ENCODE measurements at places on chromosomes 4 and X. TPM values are rescaled to one million over a fixed set of nuclear protein-coding genes. Genes with fewer than 3 reads are reported as not detected.

ITGB1BP2 gene
- 7.3 TPM for total RNA-seq

RHOXF2 gene
- total RNA-seq, result not detected

NALF2 gene
- total RNA-seq, result 0.88 TPM

NKX1-1 gene
- not detected for total RNA-seq

DRD5 gene
- total RNA-seq, result not detected

PABPC4L gene
- not detected for total RNA-seq

DNA sequence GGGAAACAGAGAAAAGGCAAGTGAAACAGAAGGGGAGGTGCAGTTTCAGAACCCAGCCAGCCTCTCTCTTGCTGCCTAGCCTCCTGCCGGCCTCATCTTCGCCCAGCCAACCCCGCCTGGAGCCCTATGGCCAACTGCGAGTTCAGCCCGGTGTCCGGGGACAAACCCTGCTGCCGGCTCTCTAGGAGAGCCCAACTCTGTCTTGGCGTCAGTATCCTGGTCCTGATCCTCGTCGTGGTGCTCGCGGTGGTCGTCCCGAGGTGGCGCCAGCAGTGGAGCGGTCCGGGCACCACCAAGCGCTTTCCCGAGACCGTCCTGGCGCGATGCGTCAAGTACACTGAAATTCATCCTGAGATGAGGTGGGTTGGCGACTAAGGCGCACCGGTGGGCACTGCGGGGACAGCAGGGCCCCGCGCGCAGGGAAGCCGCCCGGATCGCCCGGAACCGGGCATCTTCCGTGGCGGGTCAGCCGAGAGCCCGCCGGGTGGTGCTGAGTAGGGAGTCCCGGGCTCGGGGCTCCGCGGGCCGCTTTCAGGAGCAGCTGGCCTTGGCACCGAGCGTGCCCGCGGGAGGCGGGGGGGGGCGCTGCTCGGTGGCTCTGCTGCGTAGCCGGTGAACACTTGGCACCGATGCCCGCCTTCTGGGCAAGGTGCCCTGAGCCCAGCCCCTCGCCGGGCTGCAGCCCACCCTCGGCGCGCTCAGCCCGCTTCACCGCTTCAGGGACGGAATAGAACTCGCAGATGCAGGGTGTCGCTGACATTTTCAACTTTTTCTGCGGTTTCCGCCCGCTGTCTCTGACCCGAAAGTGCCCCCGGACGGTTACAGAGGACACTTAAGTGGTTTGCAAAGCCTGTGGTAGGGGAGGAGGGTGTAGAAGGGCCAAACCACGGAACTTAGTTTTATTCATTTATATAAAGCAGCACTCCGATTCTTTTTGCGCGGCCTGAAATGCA is at the start of gene CD38:
CD38 (plus strand) TSS at position 40 of the 953 bp plus-strand sequence; CDS start at position 127, 87 bp downstream.
- DNase-seq, result peak; percentile 90

DNA sequence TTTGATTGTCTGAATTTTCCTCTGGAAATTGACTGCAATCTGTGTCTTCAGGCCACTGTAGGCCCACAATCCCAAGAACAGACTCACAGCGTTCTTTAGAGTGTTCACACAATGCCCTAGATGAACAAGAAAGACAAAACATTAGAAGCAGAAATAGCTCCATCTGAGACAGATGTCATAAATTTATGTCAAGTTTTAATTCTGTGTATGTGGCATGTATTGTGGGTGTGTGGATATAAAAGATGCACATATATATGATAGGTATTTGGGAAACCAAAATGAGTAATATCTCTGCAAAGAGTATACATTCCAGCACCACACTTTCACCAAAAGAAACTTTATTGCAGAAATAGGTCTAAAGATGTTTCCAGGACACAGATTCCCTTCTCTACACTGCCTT is 176.1 kb downstream of the CORIN start:
- DNase-seq, result no peak

DNA sequence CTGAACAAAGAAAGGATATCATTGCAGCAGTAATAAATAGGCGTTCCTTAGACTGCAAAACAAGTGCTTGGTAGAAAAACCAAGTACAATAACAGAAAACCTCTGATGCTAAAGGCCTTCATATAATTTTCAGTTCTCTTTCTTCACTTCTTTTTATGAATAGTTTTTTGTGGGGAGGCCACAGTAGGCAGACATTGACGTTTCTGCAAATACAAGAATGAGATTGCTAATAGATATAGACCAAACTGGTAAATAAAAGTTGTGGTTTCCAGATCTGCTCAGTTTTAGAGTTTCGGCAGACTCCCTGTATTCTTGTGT is 57.0 kb upstream of the RAP1GDS1 start:
- DNase-seq, result no peak

GRCh38 chrX:65821721-65822496 is 154.5 kb downstream of the MSN start:
- peak; percentile 70 for DNase-seq

GRCh38 chr4:94369046-94369445 is 26.4 kb upstream of the HPGDS start:
- no peak for DNase-seq

DNA sequence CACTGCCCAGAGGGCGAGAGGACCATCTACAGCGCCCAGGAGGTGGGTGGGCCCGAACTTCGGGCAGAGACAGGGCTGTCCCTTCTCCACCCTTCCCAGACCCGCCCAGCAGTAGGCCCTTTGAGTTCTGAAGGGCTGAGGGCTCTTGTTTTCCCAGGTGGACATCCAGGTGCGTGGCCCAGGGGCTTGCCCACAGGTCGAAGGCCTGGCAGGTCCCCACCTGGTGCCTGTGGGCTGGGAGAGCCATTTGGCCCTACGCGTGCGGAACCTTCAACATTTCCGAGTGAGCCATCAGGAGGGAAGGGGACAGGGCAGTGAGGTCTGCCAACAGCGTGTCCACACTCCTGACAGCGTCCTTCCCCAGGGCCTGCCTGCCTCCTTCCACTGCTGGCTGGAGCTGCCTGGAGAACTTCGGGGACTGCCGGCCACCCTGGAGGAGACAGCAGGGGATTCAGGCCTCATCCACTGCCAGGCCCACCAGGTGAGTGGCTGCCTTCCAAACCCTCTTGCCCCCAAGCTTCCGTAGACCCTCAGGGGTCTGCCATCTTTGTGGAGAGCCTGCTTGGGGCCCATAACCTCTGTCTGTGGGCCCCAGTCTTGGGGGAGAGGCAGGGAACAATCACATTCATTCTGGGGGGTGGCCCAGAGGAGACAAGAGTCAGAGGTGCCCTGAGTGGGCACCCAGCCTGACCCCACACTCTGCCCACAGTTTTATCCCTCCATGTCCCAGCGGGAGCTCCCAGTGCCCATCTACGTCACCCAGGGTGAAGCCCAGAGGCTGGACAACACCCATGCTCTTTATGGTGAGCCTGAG is 6.8 kb downstream of the PLXNB3 start:
- no peak for DNase-seq

DNA sequence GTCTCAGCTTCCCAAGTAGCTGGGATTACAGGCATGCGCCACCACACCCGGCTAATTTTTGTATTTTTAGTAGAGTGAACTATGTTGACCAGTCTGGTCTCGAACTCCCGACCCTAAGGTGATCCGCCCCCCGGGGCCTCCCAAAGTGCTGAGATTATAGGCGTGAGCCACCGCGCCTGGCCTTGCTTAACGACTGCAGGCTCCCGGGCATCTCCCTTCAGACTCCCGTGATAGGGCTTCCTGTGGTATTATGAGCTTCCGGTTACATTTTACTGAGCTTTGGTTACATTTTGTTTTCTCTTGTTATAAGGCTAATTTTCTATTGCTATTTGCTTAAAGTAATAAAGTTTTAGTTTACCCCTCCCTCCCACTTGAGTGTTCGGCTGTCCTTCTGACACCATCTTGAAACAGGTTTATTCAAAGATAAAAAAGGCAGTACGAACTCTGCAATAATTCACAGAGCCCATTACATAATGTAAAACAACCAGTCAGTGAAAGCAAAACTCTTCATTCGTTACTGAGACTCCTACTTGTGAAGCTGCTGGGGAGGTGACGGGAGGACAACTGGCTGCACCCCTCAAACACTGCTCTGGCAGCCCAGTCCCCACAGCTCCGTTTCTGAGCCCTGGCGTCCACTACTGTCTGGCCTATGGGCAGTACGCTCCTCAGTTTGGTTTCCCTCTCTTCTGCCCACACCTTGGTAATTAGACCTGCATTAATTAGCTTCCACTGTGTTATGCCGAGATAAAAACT is 795.7 kb upstream of the SLIT2 start:
- DNase-seq, result no peak

GRCh38 chr4:4443821-4444220 is 56.9 kb downstream of the NSG1 start:
- no peak for DNase-seq

DNA sequence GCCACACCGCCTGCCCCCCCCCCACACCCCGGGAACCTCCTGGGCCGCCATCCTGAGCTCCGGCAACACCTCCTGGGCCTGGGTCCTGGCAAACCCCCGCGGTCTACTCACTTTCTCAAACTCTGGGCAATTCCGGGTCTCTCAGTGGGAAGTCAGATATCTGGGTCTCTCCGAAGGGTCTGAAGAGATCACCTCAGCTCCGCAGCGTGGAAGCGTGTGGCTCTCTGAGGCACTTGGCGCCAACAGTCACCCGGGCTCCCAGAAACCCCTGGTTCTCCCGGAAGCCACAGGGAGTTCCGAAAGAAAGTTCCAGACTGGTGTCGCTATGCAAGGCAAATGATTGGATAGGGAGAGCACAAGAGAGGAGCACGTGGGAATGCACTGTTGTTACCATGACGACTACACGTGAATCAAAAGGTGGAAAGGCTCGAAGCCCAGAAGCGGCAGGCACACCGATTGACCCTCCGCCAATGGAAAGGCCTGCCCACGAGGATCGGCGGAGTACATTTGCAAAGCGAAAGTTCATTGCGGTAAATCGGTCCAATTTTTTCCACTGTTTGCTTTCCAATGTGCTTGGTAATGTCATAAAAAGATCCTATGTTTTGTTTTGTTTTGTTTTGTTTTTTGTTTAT is at the start of gene PNMA6E:
PNMA6E (minus strand) TSS at position 218 of the 632 bp plus-strand sequence. CDS start 2,501 bp downstream, outside the sequence.
- no peak for DNase-seq

DNA sequence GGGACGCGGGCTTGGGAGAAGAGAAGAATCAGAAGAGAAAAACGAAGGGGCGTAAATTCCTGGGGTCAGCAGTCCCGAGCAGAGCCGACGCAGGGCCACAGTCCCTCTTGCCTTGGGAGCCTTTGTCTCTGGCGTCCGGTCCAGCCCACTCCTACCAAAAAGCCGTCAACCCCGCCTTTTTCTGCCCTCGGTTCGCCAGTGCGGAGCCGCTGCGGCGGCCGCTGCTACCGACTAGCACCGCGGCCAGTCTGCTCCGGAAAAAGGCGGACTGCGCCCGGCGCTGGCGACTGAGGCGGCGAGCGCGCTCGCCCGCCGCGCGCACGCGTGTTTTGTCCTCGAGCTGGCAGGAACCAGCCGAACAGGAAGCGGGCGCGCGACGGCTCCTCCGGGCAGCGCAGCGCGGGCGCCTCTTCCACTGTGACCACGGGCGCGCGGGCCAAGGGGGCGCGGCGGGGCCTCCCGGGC is 502 bp downstream of the HNRNPDL start:
- no peak for DNase-seq

DNA sequence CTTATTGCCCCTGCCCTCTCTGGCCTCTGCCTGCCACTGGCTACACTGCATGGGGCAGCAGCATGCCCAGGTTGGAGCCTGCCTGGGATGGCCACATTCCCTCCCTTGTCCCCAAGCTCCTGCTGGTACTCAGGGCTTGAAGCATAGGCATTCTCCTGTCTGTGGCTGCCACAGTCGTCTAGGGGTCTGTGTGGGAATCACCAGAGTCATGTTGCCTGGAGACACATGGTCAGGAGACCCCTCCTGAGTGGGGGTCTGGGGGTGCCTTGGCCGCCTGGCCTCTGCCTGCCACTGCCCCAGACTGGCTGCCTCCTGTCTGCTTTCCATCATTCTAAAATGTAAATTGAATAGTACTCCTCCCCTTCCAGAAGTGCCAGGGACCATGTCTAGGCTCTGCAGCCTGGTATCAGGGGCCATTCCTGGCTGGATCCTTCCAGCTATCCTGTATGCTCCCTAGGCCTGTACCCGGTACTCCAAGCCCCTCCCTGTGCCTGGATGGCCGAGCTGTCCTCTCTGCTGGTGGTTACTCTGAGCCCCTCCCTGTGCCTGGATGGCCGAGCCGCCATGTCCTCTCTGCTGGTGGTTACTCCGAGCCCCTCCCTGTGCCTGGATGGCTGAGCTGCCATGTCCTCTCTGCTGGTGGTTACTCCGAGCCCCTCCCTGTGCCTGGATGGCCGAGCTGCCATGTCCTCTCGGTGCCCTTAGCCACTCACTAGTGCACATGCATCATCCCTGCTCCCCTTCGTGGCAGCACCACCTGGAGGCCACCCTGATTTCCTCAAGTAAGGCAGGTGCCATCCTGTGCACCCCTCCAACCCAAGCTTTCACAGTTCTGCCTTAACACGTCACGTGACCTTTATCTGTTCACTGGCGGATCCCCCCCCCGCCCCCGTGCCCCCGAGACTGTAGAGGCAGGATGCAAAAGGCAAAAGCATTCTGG is 5.5 kb upstream of the NKX1-1 start:
- DNase-seq, result peak; percentile 40

GRCh38 chr4:985123-985830 is 1.6 kb upstream of the IDUA start:
- peak; percentile 91 for DNase-seq

DNA sequence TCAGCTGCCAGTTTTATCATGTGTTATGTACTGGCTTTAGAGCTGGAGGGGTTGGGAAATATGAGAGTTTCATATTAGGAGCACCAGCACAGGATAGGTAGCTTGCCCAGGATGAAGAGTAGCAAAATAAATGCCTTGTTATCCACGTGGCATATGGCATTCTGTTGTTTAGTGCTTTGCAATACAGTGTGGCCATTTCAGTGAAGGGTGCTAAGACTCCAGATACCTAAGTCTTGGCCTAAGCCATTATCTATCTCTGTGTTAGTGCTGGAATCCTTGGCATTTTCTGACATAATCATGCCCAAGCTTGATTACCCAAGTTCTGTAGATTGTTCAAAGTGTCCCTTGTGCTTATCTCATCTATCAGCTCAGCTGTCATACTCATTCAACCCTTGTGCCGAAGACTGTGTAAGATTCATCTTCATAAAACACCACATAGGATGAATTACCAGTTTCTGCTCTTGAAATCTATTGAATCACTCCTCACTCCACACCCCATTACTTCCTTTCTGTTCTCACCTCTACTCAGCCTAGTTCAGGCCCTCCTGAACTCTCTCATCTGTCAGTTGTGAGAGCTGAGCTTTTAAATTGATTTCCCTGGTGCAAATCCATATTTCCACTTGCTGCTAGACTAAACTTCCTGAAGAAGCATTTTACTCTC is 73.5 kb downstream of the CLCN5 start:
- no peak for DNase-seq

GRCh38 chrX:37926700-37927099 is 79.3 kb upstream of the DYNLT3 start:
- DNase-seq, result no peak

DNA sequence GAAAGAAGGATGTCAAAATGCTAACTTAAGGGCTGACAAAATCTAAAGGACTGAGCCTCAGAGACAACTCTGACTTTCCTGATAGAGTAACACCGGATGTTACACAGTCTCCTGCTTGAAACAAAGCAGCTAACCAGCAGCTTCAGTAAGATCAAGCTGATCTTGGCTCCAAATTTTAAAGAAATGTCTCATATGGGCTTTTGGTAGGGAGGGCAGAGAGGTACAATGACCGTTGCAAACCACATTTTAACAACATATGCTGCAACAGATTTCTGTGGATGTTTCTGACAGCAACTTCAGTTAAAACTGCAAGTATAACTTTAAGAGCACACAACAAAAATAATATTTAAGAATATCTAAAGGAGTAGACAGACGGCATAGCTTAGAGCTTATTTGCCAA is 9.1 kb downstream of the RPGR start:
- no peak for DNase-seq
